Esophagus muscularis mucosa (tissue), 4 donors: ENCODE measurements at places on chromosomes 4 and X. TPM values are rescaled to one million over a fixed set of nuclear protein-coding genes. Genes with fewer than 3 reads are reported as not detected.

- no peaks in the 10 kb centered on the region for H3K36me3 ChIP-seq
- no peaks in the 10 kb centered on the region for H3K27me3 ChIP-seq
- no peak for DNase-seq
- H3K4me3 ChIP-seq: no peak overlapping the region
- no peak overlapping the region for H3K27ac ChIP-seq
Observed at GRCh38 chr4:163171590-163171989, 4.9 kb upstream of the NAF1 start.

GRCh38 chrX:136214551-136214950 lies 36.6 kb downstream of the MAP7D3 start:
- peak overlapping the region; percentile 97 for H3K27ac ChIP-seq
- H3K4me1 ChIP-seq: peaks cover 21% of the 10 kb centered on the region
- H3K36me3 ChIP-seq: no peaks in the 10 kb centered on the region
- no peak for DNase-seq
- H3K4me3 ChIP-seq: no peak overlapping the region
- no peaks in the 10 kb centered on the region for H3K27me3 ChIP-seq

DNA sequence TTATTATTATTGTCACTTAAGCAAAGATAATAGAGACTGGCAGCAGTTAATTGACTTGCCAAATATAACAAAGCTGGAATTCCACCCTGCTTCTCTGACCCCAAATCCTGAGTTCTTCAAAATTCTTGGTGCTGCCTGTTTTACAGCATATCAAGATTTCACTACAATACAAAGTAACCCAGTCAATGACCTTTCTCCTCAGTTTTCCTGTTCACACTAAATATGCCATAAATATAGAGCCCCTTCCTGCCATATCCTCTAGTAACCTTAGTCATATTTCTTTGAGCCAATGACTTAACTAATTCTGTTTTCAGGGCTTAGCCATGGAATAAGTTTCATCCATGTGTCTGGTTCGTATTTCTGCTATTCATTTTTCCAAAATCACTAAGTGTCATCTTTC lies 315.3 kb upstream of the HS3ST1 start:
- H3K4me1 ChIP-seq: peaks cover 10% of the 10 kb centered on the region
- DNase-seq: no peak
- no peak overlapping the region for H3K27ac ChIP-seq
- H3K36me3 ChIP-seq: no peaks in the 10 kb centered on the region

DNA sequence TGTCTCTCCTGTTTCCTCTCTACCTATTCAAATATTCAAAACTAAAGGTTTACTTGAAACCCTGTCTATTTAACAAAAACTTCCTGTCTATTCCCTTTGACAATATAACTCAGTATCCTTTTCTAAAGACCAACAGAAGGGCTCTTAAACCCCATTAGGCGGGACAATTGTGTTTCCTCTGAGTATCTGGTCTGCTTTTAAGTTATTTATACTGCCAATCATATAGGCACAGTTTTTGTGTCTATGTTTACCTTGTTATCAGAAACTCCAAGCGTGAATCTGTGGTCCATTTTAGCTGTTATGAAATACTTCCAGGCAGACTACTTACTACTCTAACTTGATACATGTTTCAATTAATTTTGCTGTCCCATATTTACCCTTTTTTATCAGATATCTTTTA lies 350.0 kb upstream of the CTSO start:
- H3K27ac ChIP-seq: no peak overlapping the region
- no peak for DNase-seq
- peaks cover 4% of the 10 kb centered on the region for H3K4me1 ChIP-seq
- no peak overlapping the region for H3K4me3 ChIP-seq

- H3K4me3 ChIP-seq: no peak overlapping the region
- no peak overlapping the region for H3K27ac ChIP-seq
- H3K36me3 ChIP-seq: peaks cover 12% of the 10 kb centered on the region
- DNase-seq: no peak
- H3K4me1 ChIP-seq: no peaks in the 10 kb centered on the region
- H3K27me3 ChIP-seq: no peaks in the 10 kb centered on the region
Observed at GRCh38 chr4:113248320-113248719, 198.9 kb downstream of the ANK2 start.

- no peaks in the 10 kb centered on the region for H3K36me3 ChIP-seq
- DNase-seq: no peak
- H3K27ac ChIP-seq: peak overlapping the region; percentile 26
- H3K27me3 ChIP-seq: no peaks in the 10 kb centered on the region
- H3K4me1 ChIP-seq: peaks cover 6% of the 10 kb centered on the region
Observed at GRCh38 chrX:39830414-39830813, 267.3 kb downstream of the BCOR start.

DNA sequence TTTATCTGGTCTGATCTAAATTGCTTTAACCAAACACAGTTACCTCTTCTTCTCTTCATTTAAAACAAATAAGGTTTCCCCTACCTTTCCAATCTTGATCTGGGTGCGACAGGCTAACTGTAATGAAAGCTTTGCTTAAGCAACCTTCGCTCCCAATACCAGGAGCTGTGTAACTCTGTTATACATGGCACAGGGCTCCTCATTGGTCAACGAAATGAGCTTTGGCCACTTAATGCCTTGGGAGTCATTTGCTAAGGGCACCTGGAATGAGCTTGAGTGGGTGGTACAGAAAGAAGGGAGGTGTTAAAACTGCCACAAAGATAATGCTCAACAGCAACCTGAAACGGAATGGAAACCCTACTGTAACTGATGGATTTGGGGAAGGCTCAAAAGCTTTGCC lies 140.5 kb downstream of the CHRNA9 start:
- no peaks in the 10 kb centered on the region for H3K4me1 ChIP-seq
- no peak for DNase-seq
- no peaks in the 10 kb centered on the region for H3K36me3 ChIP-seq
- no peak overlapping the region for H3K4me3 ChIP-seq
- H3K27ac ChIP-seq: no peak overlapping the region

DNA sequence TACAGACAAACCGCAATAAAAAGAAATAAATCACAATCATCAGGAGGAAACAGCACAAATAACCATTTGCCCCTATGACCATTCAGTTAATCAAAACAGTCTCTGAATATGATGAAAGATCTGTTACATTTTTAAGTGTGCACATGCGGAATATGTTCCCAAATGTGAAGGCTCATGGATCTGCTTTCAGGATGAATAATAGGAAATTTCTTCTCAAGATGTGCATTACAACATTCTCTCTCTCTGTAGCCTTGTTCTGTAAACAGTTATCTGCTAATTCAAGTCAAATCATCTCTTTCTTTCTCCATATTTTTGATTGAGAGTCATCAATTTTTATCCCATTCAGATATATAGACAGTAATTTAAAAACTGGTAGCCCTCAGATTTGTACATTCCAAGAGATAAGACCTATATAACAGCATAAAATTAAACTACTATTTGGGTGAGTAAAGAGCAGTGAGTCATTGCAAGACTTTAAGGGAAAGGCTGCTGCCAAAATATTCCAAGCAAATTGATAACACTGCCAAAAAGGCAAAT lies 433.9 kb upstream of the ATOH1 start:
- H3K36me3 ChIP-seq: no peaks in the 10 kb centered on the region
- no peak overlapping the region for H3K27ac ChIP-seq
- no peaks in the 10 kb centered on the region for H3K27me3 ChIP-seq

DNA sequence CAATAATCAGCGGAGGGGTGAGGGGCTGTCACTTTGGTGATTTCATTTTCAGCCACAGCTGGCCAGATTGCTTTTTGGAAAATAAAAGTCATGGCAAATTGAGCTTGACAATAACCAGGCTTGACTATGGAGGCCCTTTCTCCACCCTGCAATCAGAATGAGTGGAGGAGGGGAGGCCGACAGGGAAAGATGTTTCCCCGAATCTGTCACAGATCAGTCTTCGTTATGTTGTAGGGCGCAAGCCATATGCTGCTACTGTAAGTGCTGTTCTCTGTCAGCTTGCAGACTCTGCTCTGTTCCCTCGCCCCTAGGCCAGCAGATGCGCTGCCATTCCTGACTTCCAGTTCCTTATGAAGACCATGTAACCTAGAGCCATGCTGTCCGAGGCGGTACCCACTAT lies 114.1 kb downstream of the MGST2 start:
- no peak overlapping the region for H3K4me3 ChIP-seq
- no peak for DNase-seq
- H3K36me3 ChIP-seq: no peaks in the 10 kb centered on the region
- H3K27me3 ChIP-seq: no peaks in the 10 kb centered on the region
- no peaks in the 10 kb centered on the region for H3K4me1 ChIP-seq
- no peak overlapping the region for H3K27ac ChIP-seq

DNA sequence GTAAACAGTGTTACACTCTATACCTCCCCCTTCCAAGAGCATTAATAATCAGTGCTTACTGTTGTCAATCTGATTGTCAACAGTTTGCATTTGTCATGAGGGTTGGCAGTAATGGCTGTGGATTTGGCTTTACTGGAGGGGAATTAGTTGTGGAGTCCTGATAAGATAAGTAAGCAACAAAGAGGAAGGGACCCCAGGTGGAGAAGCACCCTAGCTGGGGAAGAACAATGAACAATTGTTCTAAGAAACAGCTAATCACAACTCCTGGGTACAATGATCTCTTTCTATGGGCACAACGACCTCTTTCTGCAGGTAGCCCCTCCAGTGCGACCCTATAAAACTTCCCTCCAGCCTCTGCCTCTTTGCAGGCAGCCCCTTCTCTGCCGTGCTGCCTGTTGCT lies 53.2 kb upstream of the CDKN2AIP start:
- no peak overlapping the region for H3K4me3 ChIP-seq
- no peak for DNase-seq
- H3K27me3 ChIP-seq: no peaks in the 10 kb centered on the region
- H3K36me3 ChIP-seq: no peaks in the 10 kb centered on the region
- H3K4me1 ChIP-seq: no peaks in the 10 kb centered on the region

DNA sequence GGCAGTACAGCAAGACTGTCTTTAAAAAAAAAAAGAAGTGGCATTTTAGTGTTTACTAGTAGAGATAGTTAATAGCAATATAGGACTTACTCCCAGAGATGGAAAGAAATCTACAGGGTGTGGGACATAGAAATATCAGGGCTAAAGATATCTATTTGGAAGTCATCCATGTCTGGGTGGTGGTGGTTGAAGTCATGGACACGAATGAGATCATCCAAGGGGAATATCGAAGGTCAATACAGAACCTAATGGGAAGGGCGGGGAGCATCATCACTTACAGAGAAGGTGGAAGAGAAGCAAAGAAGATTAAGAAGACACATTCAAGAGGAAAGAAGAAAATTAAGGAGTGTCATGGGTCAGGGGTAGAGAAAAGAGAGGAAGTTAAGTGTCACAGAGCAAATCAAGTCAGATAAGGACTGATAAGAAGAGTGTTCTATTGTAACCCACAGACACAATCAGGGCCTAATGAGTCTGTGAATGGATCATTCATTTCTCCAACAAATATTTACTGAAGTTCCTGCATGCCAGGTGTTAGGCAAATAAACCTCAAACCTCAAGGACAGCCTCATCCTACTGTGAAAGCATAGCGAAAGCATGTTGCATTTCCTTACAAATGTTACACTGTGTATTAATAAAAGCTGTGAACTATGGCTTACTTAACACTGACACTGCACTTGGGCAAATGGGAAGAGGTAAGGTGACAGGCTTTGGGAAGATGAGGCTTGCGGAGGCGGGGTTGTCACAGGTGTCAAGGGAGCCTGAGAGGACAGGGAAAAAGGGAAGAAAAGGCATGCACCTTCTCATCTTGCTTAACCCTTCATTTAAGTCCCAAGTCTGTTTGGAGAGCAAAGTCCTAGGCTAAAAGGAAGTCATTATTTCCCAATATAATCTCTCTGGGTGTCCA lies 65.3 kb downstream of the ELOVL6 start:
- no peaks in the 10 kb centered on the region for H3K4me1 ChIP-seq
- no peaks in the 10 kb centered on the region for H3K36me3 ChIP-seq
- DNase-seq: no peak

- no peak overlapping the region for H3K4me3 ChIP-seq
- no peak overlapping the region for H3K27ac ChIP-seq
- no peaks in the 10 kb centered on the region for H3K4me1 ChIP-seq
- no peaks in the 10 kb centered on the region for H3K36me3 ChIP-seq
Observed at GRCh38 chr4:182653596-182653995, 263.6 kb downstream of the DCTD start.

DNA sequence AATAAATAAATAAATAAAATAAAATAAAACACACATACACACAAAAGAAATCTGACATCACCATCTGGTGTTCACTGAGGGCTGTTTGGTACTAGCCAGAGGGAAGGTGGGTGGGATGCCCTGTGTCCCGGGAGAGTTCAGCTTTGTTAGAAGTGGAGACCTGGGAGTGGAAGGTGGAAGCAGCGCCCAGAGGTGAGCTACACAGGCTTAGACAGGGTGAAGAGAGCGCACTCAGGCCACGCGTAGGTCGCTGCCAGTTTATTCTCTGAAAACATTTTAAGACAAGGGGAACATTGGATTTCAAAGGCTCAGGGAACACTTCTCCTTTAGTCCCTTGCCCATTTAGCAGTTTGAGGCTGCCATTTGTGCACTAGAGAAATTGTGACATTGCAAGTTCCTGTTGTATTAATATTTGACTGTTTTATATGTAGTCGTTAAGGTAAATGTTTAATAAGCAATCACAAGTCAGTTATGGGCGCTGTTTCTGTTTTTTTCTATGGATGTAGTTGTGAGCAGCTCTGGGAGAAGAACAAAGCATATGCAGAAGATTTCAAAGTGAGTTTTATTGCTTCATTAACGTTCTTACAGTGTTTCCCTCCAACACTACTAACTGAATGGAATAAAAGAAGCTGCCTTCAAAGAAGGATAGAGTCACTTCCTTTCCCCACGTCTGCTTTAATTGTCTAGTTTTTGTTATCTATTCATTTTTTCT lies 405.5 kb upstream of the NR3C2 start:
- DNase-seq: no peak
- no peaks in the 10 kb centered on the region for H3K36me3 ChIP-seq
- no peaks in the 10 kb centered on the region for H3K4me1 ChIP-seq
- no peaks in the 10 kb centered on the region for H3K27me3 ChIP-seq

DNA sequence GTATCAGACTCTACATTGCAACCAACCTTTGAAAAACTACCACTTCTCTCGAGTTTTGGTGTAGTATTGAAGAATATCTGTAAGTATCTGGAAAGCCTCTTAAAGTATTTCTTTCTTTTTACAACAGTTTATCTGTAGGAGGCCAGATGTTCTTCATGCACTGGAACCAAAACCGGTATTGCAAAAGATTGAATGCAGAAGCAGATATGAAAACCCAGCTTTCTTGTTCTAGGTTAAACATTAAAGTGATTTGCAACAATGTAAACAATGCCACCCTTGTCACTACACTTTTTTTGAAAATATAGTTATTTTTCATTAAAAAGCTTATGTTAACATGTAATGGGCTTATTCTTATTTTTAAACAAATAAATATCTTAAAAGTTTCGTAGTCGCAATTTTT lies 27.2 kb downstream of the PLS3 start:
- H3K36me3 ChIP-seq: no peaks in the 10 kb centered on the region
- no peak for DNase-seq
- H3K27me3 ChIP-seq: no peaks in the 10 kb centered on the region
- no peak overlapping the region for H3K4me3 ChIP-seq

- no peak overlapping the region for H3K4me3 ChIP-seq
- H3K27me3 ChIP-seq: no peaks in the 10 kb centered on the region
- no peaks in the 10 kb centered on the region for H3K36me3 ChIP-seq
- H3K27ac ChIP-seq: no peak overlapping the region
- H3K4me1 ChIP-seq: no peaks in the 10 kb centered on the region
- no peak for DNase-seq
Observed at GRCh38 chr4:190121759-190122158, 51.8 kb upstream of the DUX4 start.

PAK3 gene
- total RNA-seq: 0.42 TPM

PJA1 gene
- 20.9 TPM for total RNA-seq

NDST4 gene
- not detected for total RNA-seq

HERC3 gene
- 51.9 TPM for total RNA-seq

PF4V1 gene
- total RNA-seq: not detected

ELF4 gene
- total RNA-seq: 9.9 TPM

AMBN gene
- not detected for total RNA-seq
